G401 (cell line): ENCODE measurements at places on chromosomes 4 and X.

DNA sequence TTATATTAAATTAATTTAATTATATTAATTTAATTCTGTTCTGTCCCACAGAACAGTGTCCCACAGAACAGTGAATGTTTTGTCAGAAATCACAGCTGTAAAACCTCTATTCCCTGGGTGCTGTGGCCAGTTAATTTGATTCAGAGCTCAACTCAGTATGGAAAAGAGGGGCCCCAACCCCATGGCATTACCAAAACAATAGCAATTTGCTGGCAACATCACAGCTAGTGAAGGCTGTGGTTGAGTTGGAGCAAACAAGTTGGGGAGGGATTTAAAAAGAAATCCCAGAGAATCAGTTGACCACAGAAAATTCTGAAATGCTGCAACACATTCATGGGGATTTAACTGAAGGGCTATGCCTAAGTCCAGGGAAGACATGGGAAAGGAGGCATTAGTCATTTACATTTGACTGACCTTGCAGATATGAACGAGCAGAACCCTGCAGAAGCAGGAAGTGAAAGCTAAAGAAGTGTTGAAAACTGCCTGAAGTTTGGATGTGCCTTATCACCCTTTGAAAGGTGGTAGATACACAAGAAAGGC is 30.1 kb downstream of the PDHA2 start:
- no peak for DNase-seq

- no peak for DNase-seq
Observed at GRCh38 chr4:9906996-9907395, 114.3 kb downstream of the SLC2A9 start.

DNA sequence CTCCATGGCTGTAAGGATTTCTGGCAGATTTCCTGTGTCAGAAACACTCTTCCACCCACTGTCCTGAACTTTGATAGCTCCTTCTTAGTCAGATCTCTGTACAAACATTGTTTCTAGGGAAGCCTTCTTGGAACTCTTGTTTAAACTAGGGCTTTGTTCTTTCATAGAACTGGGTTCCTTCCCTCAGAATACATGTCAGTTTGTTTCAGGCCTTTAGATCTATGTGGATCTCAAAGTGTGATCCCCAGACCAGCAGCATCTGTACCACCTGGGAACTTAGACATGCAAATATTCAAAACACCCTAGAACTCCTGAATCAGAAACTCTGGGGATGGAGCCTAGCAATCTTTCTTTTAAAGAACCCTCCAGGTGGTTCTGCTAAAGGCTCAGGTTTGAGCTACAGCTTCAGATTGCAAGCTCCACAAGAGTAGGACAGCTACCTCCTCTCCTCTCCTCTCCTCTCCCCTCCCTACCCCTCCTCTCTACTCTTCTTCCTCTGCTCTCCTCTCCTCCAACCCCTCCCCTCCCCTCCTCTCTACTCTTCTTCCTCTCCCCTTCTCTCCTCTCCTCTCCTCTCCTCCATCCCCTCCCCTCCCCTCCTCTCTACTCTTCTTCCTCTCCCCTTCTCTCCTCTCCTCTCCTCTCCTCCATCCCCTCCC is 12.7 kb downstream of the RASSF6 start:
- no peak for DNase-seq

GRCh38 chr4:98512918-98513317 is 145.5 kb downstream of the TSPAN5 start:
- peak; percentile 45 for DNase-seq

DNA sequence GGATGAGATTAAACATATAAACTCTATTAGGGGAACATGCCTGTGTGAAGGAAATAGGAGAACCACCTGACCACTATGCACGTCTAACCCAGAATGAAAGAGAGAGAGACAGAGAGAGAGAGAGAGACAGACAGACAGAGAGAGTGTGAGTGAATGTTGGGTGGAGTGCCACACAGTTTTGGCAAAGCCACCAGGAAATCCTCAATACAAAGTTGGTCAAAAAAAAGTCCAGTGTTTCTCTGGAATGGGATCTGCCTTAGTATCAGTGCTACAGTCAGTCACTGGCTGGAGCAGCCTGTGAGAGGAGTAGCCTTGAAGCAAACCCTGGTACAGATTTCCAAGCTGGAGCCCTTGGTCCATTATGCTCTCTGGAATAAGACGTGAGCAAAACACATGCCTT is 91.7 kb downstream of the GC start:
- DNase-seq = no peak

GRCh38 chr4:26294904-26295303 is 25.9 kb upstream of the RBPJ start:
- peak; percentile 52 for DNase-seq
